Kidney (tissue), 22 donors: ENCODE measurements at places on chromosomes 5 and 9.

GRCh38 chr9:5626727-5627634, 1.9 kb upstream of the RIC1 start:
- peak overlapping the region; percentile 26 for H3K27ac ChIP-seq
- H3K4me3 ChIP-seq: peak overlapping the region; percentile 36
- H3K4me1 ChIP-seq: peaks cover 2% of the 10 kb centered on the region
- DNase-seq: peak; percentile 35
- H3K36me3 ChIP-seq: no peaks in the 10 kb centered on the region

GRCh38 chr9:115212125-115212605, 94.2 kb upstream of the TNC start:
- no peaks in the 10 kb centered on the region for H3K27me3 ChIP-seq
- no peak overlapping the region for H3K27ac ChIP-seq
- no peak for DNase-seq
- no peaks in the 10 kb centered on the region for H3K4me1 ChIP-seq
- H3K36me3 ChIP-seq: no peaks in the 10 kb centered on the region
- no peak overlapping the region for H3K4me3 ChIP-seq

- no peaks in the 10 kb centered on the region for H3K36me3 ChIP-seq
- peak; percentile 85 for DNase-seq
Measured at GRCh38 chr9:96686638-96687335, 31.7 kb upstream of the PRXL2C start.

DNA sequence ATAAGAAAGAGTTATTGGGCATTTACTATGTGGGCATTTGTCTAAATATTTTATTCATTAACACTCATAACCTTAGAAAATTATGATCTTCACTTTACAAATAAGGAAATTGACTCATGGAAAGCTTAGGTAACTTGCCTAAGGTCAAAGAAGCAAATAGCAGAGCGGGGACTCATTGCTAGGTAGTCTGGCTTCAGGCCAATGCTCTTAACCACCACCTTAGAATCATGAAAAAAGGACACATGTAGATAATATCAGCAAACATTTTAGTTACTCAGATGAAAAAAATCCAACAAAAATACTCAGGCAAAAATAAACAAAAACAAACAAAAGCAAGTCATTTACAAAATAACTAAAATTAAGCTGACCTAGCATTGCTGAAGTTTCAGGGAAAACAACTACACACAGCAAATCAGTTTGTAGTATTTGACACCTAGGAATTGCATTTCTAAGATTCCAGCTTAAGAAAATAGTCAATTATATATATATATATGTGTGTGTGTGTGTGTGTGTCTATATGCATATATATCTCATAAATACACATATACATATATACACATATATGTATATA, 166.0 kb downstream of the HMHB1 start:
- no peaks in the 10 kb centered on the region for H3K27me3 ChIP-seq
- H3K4me1 ChIP-seq: no peaks in the 10 kb centered on the region
- no peaks in the 10 kb centered on the region for H3K36me3 ChIP-seq
- no peak overlapping the region for H3K27ac ChIP-seq

GRCh38 chr9:81759680-81760215, 70.4 kb upstream of the TLE1 start:
- no peak for DNase-seq
- no peak overlapping the region for H3K27ac ChIP-seq
- H3K27me3 ChIP-seq: no peaks in the 10 kb centered on the region
- no peaks in the 10 kb centered on the region for H3K36me3 ChIP-seq
- no peak overlapping the region for H3K4me3 ChIP-seq
- no peaks in the 10 kb centered on the region for H3K4me1 ChIP-seq

DNA sequence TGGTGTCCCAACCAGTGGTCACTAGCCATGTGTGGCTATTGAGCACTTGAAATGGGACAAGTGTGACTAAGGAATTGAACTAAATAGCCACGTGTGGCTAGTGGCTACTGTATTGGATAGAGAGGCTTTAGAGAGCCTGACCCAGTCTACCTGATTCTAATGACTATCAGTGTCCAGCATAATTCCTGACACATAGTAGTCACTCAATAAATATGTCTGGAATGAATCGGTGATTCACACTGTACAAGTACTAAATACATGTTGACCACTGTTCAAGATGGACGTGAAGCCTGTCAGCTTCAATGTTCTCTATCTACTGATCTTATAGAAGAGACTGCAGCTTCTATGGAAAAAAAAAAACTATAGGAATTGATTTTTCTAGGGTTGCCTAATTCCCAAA, 57.7 kb upstream of the MAST4 start:
- H3K27ac ChIP-seq: no peak overlapping the region
- no peak for DNase-seq
- H3K27me3 ChIP-seq: no peaks in the 10 kb centered on the region
- no peaks in the 10 kb centered on the region for H3K36me3 ChIP-seq
- H3K4me3 ChIP-seq: no peak overlapping the region

DNA sequence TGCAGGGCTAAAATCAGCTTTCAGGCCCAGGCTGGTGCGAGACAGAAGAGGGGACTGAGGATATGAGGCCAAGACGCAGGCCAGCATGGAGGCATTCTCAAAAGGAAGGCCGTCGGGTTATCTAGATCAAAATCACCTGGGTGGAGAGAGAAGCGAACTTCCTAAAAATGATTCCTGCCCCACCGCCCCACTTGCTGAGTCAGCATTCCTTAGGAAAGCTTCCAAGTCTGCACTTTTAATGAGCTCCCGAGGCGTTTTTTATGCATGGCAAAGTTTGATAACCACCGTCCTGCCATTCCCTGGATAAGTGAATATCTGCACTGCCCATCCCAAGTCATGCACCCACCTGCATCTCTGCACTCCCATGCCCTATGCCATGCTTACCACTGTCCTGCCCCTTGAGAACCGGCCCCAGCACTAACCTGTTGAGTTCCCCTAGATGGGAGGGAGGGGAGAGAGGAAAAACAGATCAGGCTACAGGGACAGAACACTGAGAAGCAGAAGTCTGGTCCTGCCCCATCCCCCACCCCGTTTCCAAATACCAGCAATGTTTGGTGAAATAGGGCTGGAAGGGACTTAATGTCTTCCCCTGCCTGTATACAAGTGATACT, 1.6 kb upstream of the SPOCK1 start:
- peaks cover 4% of the 10 kb centered on the region for H3K27me3 ChIP-seq
- H3K4me3 ChIP-seq: no peak overlapping the region
- no peaks in the 10 kb centered on the region for H3K36me3 ChIP-seq
- no peak for DNase-seq
- no peak overlapping the region for H3K27ac ChIP-seq
- H3K4me1 ChIP-seq: no peaks in the 10 kb centered on the region

- no peak for DNase-seq
- H3K27me3 ChIP-seq: no peaks in the 10 kb centered on the region
- no peak overlapping the region for H3K4me3 ChIP-seq
Measured at GRCh38 chr9:19550009-19550408, 141.2 kb downstream of the ACER2 start.

DNA sequence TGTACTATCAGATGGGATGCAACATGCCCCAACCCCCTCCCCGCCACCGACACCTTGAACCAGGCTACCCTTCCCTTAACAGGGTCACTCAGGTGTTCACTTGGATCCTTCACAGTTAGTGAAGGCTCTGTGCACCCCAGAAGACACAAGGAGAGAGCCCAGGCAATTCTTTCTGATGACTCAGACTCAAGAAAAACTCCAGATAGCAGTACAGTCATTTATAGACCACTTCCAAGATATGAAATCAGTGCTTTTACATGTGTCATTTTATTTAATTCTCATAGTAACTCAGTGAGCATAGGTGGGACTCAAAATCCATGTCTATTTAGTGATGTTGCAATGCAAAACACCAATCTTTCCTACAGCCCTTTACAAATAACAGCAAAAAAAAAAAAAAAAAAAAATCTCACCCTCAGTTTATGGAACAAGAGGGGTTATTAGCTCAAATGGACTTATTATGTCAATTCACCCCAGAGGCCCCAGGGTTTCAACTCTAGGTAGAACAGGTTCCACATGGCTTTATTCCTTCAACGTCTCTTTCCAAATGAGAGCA, 71.9 kb downstream of the FOXD1 start:
- no peak overlapping the region for H3K27ac ChIP-seq
- H3K36me3 ChIP-seq: no peaks in the 10 kb centered on the region
- H3K4me3 ChIP-seq: no peak overlapping the region
- no peaks in the 10 kb centered on the region for H3K4me1 ChIP-seq
- DNase-seq: no peak

- no peaks in the 10 kb centered on the region for H3K4me1 ChIP-seq
- peaks cover 23% of the 10 kb centered on the region for H3K36me3 ChIP-seq
- H3K4me3 ChIP-seq: no peak overlapping the region
- DNase-seq: no peak
- no peak overlapping the region for H3K27ac ChIP-seq
Measured at GRCh38 chr5:72908664-72909063, 47.2 kb upstream of the FCHO2 start.

DNA sequence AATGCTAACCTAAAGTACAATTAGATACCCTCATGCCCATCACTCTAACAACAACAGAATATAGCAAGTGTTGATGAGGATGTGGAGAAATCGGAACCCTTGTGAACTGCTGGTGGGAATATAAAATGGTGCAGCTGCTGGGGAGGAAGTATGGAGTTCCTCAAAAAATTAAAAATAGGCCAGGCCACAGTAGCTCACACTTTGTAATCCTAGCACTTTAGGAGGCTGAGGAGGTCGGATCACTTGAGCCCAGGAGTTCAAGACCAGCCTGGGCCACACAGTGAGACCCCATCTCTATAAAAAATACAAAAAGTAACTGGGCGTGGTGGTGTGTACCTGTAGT, 18.0 kb upstream of the MRNIP start:
- H3K4me3 ChIP-seq: no peak overlapping the region
- H3K27ac ChIP-seq: no peak overlapping the region
- DNase-seq: no peak

DNA sequence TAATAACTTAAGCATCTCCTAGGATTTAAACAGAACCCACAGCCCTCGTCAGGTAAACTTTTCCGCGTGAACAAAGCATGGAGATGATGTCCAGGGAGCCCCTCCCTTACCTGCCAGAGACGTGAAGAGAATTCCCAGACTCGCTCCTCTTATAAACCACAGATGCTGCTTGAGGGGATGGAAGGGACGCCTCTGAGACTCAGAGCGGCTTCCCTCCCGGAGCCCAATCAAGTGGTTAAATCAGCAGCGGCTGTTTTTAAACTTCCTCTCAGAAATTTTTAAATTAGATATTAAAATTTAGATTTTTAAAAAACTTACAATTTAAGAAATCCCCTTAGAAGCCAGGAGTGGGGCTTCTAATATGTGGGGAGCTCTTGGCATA, 71.8 kb downstream of the RAPGEF1 start:
- H3K4me3 ChIP-seq: no peak overlapping the region
- peak overlapping the region; percentile 58 for H3K27ac ChIP-seq
- DNase-seq: no peak
- peaks cover 44% of the 10 kb centered on the region for H3K4me1 ChIP-seq
- H3K36me3 ChIP-seq: no peaks in the 10 kb centered on the region

DNA sequence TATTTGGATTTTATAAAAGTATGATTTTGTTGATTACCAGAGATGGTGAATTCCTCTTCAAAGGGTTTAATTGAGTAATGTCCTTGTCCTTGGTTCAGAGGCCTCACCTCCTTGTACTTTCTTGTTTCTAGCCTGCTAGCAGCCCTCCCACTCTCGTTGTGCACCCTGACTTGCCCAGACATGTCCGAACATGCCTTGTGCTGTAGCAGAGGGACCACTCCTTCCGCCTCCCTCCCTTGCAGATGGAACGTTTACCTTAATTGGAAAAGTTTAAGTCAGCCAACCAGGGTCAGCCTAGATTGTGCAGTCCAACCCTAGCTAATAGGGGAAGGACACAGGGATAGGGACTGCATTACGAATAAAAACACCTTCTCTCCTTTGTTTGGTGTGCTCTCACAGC, 406.9 kb upstream of the NMUR2 start:
- no peak overlapping the region for H3K4me3 ChIP-seq
- no peak for DNase-seq
- H3K27ac ChIP-seq: no peak overlapping the region
- H3K27me3 ChIP-seq: no peaks in the 10 kb centered on the region
- no peaks in the 10 kb centered on the region for H3K36me3 ChIP-seq
- H3K4me1 ChIP-seq: no peaks in the 10 kb centered on the region

DNA sequence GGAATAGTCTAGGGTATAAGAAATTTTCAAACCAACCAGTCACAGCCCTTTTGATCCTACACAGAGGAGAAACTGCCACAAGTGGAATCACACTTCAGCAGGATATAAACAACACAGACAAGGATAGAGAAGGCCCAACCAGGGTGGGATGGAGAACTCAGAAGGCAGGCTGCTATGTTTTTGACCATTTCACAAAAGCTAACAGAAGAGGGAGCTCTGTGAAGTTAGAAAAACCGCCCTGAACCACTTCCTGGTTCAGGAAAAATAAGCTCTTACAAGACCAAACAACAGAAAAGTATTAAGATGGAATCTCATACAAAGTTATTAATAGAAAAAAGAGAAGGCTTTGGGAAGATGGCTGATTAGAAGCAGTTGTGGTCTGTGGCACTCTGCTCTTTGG, 960 bp upstream of the IFNB1 start:
- no peaks in the 10 kb centered on the region for H3K27me3 ChIP-seq
- no peaks in the 10 kb centered on the region for H3K4me1 ChIP-seq
- no peaks in the 10 kb centered on the region for H3K36me3 ChIP-seq
- H3K27ac ChIP-seq: no peak overlapping the region
- no peak overlapping the region for H3K4me3 ChIP-seq

GRCh38 chr5:137309290-137309689, 189.8 kb downstream of the SPOCK1 start:
- no peaks in the 10 kb centered on the region for H3K27me3 ChIP-seq
- no peak for DNase-seq
- no peak overlapping the region for H3K4me3 ChIP-seq
- no peaks in the 10 kb centered on the region for H3K4me1 ChIP-seq
- no peak overlapping the region for H3K27ac ChIP-seq

DNA sequence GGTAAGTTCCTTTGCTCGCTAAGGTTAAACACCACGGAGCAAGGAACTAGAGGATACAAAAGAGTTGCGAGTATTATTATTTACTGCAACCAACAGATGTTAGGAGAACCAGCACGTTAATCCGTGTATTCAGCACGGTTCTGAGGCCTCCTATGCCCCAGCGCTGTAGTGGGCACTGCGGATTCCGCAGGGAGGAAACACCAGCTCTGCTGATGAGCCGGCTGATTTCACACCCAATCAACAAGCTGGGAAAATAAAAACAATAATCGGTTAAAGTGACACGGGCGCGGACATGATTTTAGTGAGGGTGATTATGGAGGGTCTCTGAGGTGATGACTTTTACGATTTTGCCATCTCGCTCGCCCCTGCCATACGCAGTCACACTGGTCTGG, 702 bp upstream of the PRELID2 start:
- H3K4me1 ChIP-seq: peaks cover 6% of the 10 kb centered on the region
- H3K27me3 ChIP-seq: no peaks in the 10 kb centered on the region
- no peak overlapping the region for H3K27ac ChIP-seq
- DNase-seq: peak; percentile 55
- no peaks in the 10 kb centered on the region for H3K36me3 ChIP-seq
- peak overlapping the region; percentile 65 for H3K4me3 ChIP-seq

GRCh38 chr9:135797507-135798262, 95.7 kb downstream of the KCNT1 start:
- H3K4me3 ChIP-seq: no peak overlapping the region
- H3K4me1 ChIP-seq: no peaks in the 10 kb centered on the region
- DNase-seq: no peak

- H3K36me3 ChIP-seq: no peaks in the 10 kb centered on the region
- no peaks in the 10 kb centered on the region for H3K27me3 ChIP-seq
- H3K4me3 ChIP-seq: no peak overlapping the region
- peaks cover 5% of the 10 kb centered on the region for H3K4me1 ChIP-seq
Measured at GRCh38 chr5:59798862-59799667, 94.5 kb downstream of the PDE4D start.

GRCh38 chr5:16417398-16418074, 48.1 kb downstream of the ZNF622 start:
- H3K4me3 ChIP-seq: no peak overlapping the region
- H3K36me3 ChIP-seq: no peaks in the 10 kb centered on the region
- H3K4me1 ChIP-seq: no peaks in the 10 kb centered on the region
- no peak for DNase-seq
- no peaks in the 10 kb centered on the region for H3K27me3 ChIP-seq
